NCI-H1694 treated with DMSO at 0.1 percent for 48 hours (cell line): ENCODE measurements at places on chromosomes 3 and 15.

GRCh38 chr3:170079536-170080165 lies 41.9 kb downstream of the GPR160 start:
- no peak for DNase-seq

DNA sequence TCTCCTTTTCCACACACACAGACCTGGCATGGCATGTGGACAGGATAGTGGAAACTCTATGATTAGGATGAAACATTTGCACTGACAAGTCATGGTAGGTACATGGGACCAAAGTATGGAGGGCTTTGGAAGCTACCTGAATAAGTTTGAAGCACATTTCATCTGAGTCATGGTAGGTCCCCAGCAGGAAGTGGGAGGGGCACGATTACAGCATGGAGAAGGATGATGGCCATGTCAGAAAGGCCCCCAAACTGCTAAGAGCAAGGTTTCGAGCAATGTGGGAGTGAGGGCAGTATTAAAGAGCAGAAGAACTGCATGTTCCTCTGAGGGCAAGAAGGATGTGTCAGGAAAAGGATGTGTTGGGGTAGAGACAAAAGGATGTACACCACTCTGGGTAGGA lies 51.5 kb upstream of the CSTA start:
- DNase-seq: no peak

DNA sequence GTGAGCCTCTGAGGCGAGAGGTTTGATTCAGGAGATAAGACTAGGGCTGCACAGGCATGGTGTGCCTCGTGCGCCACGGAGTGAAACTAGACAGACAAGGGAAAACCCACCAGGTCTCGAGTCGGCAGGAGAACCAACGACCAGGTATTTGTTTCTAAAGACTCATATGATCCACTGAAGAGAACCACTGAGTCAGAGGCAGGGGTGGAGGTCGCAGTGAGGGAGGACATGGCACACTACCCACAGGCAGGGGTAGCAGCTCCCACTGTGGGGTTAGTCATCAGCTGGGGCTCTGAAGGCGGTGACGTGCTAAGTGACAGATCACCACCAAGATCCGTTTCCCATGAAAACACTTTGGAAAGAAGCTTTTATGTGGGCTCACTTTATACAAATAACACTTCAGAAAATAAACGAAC lies 45.7 kb downstream of the CHSY1 start:
- no peak for DNase-seq

DNA sequence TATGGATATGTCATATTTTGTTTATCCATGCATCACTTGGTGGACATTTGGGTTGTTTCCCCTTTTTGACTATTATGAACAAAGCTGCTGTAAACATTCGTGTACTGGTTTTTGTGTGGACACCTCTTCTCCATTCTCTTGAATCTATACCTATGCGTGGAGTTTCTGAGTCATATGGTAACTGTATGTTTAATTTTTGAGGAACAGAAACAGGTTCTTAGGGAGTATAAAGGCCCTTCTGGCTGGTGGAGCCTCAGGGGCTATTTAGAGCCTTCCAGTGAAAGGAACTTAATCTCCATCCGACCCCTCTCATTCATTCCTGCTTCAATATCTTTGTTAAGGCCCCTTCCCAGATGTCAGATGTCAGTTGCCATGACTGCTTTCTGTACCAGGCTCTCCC lies 14.1 kb upstream of the CTXND1 start:
- DNase-seq: no peak

DNA sequence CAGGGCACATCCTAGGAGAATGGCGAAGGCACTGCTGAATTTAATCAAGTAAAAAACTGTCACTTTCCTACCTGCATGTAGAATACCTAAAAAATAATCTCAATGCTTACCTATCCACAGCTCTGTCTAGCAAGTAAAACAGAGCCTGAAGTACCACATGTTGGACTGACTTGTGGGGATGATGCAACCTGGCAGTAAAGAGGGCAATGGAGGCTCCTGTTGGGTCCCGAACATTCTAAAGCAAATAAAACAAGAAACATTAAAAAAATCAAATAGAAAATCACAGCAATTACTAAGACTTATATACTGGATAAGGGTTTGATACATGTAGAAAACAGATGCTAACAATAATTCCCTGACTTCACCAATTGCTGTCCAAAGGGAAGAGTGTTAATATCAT lies 56.1 kb downstream of the PTPN9 start:
- DNase-seq: no peak
